Skin of body (tissue), 3 donors: ENCODE measurements at places on chromosomes 2 and 18. TPM values are rescaled to one million over a fixed set of nuclear protein-coding genes. Genes with fewer than 3 reads are reported as not detected.

Gene PLCL1
- 10.9 TPM for total RNA-seq

DNA sequence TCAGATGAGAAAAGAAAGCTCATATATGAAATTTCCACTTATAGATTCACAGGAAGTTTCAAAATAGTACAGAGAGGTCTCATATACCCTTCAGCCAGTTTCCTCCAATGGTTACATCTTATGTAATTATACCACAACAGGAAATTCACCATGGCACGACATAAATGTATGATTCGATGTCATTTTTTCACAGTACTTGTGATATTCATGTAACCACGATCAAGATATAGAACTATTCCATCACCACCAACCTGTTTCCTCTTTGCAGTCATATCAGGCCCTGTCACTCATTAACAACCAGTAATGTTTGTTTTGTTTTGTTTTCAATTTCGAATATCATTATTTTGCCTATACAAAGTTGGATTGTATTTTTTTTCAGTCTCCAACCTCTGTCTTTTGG lies 314.3 kb upstream of the POU3F3 start:
- no peak for DNase-seq

DNA sequence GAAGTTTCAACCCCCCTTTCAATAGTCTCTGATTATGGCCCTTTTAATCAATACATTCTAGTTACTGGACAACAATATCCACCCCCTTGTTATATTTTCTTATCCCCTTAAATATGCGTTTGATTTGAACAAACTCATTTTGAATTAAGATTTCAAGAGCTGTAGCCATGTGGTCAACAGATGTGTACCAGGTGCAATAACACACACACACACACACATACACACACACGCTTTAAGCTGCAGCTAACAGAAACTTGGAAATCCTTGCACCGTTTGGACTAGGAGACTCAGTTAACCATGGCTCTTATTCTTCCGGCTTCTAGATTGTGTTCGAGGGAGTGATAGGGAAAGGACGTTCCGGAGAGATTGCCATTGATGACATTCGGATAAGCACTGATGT lies 82.8 kb downstream of the NRP2 start:
- DNase-seq = no peak

- no peak for DNase-seq
Measured at GRCh38 chr2:40957508-40957907, 505.6 kb upstream of the SLC8A1 start.

- DNase-seq = no peak
Measured at GRCh38 chr2:25483607-25484266, 142.0 kb upstream of the DNMT3A start.

DNA sequence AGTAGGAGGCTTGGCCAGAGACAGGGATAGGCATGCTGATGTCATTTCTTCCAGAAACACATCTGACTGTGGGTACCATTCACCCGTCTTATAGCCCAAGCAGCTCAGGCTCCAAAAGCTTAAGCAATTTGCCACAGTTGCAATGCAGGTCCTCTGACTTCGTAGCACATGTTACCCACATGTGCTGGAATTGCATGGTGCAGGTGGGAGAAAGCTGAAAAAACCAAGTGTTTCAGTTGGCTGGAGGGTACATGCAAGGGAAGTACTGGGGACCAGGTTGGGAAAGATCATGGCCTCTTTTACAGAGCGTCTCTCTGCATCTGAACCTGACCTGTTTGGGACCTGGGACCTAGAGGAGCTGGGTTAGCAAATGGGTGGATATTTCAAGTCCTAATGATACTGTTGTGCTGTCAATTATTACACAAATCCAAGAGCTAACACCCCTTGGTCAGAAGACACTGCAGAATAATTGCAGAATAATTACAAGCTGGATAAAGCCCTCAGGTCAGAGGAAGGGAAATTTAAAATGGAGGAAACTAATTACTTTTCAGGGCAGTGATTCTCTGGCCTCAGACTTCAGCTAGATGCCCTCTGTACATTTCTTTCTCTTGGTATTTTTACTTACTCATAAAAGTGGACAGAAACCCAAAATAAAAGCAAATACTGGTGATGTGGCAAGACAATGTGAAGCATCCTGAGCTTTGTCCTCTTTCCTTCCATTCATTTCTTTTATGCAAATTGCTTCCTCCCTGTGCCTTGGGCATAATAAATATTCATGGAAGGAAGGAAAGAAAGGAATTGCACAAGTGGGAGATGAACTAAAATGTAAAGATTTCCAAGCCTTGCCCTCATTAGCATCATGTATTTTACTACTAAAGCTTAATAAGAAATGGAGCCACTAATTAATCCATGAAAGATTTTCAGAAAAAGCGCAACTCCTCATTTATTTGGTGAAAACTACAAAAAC lies 45.6 kb upstream of the TTC39C start:
- DNase-seq = no peak

DNA sequence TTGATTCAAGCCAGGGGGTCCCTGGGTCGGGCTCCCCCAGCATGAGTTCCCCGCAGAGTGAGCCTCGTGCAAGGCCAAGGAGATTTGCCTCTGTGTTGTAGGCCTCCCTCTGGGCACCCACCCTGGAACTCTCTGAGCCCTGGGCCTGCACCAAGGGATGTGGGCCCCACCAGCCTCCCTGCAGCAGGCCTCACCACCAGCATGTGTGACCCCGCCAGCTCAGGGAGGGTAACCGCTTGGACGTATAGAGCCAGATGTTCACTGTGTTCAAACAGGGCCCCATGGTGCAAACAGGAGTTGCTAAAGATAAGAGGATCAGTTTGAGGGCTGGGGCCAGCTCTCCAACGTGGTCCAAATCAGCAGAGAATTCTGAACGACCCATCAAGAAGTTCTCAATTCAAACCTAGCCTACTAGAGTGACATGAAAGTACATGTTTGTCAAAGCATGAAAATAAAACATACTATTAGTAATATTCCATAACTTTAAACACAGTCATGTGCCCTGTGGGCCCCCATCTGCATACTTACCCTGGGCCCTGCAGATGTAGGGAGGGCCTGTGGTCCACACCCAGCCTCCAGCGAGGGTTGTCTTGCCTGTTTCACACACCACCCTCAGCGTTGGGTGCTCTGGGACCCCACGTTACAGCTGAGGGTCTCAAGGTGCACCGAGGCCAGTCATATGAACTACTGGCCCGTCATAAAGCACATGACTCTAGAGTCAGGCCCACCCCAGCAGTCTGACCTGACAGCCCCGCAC lies 5.5 kb upstream of the TUBB6 start:
- DNase-seq = no peak

- peak; percentile 49 for DNase-seq
Measured at GRCh38 chr2:85811180-85812093, 57.6 kb downstream of the ATOH8 start.

DNA sequence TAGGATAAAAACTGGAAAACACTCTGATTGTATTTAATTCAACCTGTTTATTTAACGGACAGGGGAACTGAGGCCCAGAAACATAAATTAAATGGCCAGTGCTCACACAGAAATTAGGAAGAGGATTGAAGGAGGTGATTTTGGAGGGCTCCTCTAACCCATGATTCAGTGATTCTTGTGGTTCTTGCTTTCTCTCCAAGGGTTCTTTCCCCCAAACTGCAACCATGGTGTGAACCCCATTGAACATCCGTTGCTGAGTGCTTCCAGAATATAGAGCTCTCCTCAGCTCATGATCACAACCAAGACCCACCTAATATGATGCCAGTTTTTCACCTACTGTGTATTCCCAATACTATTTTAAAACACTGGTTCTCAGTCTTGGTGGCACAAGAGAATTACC lies 41.4 kb downstream of the BMP10 start:
- no peak for DNase-seq

GRCh38 chr18:34710934-34711333 lies 836 bp downstream of the DTNA start:
- peak; percentile 63 for DNase-seq

Gene UGT1A5
- not detected for total RNA-seq

Gene POTEJ
- 0.10 TPM for total RNA-seq

- no peak for DNase-seq
Measured at GRCh38 chr2:230019742-230020141, 49.0 kb downstream of the SLC16A14 start.

Gene GYPC
- total RNA-seq = 102 TPM

Gene EDAR
- total RNA-seq = 2.5 TPM

GRCh38 chr18:61860302-61860701 lies 32.5 kb downstream of the RNF152 start:
- no peak for DNase-seq

Gene SAG
- not detected for total RNA-seq

- DNase-seq = no peak
Measured at GRCh38 chr18:56902653-56903052, 244.2 kb upstream of the BOD1L2 start.

Gene UGT1A4
- not detected for total RNA-seq

Gene REG3A
- not detected for total RNA-seq

Gene HMSD
- total RNA-seq = 0.20 TPM

Gene ZNF142
- total RNA-seq = 8.7 TPM

Gene SERPINB3
- total RNA-seq = 49.5 TPM

DNA sequence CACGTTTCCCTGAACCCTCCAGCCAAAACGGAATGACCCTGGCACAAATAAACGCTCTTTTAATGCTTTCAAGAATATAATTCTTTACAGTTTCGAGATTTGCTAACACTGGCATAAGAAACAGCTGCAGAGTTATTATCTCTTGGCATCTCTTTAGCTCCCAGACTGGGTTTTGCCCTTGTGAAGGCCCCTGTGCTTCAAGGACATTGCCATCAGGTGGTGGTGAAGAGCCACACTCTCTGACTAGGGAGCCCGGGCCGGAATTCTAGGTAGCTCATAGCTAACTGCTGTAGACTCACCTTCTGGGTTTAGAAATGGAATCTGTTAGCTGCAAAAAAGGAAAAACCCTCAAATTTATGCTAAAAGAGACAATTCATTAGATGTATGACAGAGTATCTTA lies 13.3 kb upstream of the GALNT14 start:
- no peak for DNase-seq
